ENCODE measurements at places on chromosomes 1 and 21. TPM values are rescaled to one million over a fixed set of nuclear protein-coding genes. Genes with fewer than 3 reads are reported as not detected.

Gene UBL4B
- total RNA-seq = not detected

Gene KLHL20
- total RNA-seq = 14.9 TPM

Gene TMPRSS15
- total RNA-seq = not detected

Gene FMO3
- total RNA-seq = 0.42 TPM

Gene DCDC2B
- total RNA-seq = not detected

All from colonic mucosa (tissue), 4 donors.